ENCODE measurements at places on chromosomes 3 and 15.

GRCh38 chr3:129514110-129514509, 14.3 kb upstream of the RHO start:
- no peak for DNase-seq

- no peak for DNase-seq
These were observed 49.2 kb downstream of the LSM3 start for GRCh38 chr3:14227856-14228255.

DNA sequence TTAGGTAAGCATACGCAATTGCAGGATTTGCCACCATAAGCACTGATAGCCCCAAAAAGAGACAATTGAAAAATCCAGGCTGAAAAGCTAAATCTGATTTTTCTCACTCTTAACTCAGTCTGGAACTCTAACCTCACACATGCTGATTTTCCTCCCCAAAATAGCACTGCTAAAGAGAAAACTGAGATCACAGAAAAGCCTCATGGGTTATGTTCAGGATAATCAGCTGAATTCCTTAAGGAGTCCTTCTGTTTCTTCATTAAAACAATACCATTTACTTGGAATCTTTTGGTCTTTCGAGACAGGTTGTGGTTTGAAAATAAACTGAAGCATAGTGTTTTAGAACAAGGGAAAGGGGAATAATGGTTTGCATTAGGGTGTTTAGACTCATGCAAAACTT, 144.3 kb upstream of the LRRN1 start:
- no peak for DNase-seq

DNA sequence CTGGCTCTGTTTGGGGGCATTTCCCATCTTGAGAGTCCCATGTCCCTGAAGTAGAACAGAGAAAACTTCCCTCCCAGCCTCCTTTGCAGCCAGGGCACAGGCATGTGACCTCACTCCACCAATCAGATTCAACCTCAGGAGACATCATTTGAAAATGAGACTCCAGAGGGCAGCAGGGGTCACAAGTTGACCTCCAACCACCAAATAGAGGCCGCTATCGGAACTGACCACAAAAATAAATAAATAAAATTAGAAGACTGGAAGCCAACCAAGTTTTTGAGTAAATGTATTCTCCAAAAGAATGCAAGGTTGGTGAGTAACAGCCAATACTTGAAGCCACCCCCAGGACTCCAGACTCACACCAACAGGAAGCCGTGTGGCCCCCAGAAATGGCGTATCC, 106.5 kb downstream of the CHSY1 start:
- DNase-seq: no peak
